ENCODE measurements at places on chromosomes 11 and 22.

- no peak for DNase-seq
Observed at GRCh38 chr11:120746376-120746775, 234.8 kb downstream of the GRIK4 start.

- peak; percentile 32 for DNase-seq
Observed at GRCh38 chr22:39215426-39216142, 29.2 kb downstream of the PDGFB start.

- no peak for DNase-seq
Observed at GRCh38 chr11:16981651-16982194, 32.5 kb downstream of the PLEKHA7 start.

DNA sequence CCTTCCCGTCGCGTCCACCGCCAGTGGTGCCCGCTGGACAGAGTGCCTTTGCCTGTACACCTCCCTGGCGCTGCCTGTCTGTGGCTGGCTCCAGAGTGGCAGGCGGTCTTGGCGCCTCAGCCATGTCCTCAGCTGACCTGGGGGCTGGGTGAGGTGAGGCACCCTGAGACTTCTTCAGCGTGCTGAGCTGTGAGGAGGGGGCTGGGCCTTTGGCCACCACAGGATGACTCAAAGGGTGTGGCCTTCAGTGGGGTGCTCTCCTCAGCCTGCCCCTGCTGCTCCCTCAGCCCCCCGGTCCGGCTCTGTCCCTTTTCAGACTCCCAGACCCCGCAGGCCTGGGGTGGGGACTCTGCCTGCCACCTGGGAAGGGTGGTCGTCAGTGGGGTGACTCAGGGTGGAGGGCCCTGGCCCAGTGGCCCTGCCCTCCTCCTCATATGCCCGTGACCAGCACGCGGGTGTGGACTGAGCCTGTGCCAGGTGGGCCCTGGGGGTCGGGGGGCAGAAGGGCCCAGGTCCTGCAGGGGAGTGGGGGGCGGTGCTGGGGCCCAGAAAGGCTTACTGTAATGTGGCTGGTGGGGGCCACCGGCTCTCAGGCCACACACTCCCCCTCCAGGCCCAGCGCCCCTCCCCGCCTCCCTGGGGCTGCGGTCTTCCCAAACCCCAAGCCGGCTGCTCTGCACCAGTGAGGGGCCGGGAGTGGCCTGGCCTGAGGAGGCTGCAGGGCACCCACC lies 15.9 kb downstream of the CRELD2 start:
- DNase-seq, result peak; percentile 26

DNA sequence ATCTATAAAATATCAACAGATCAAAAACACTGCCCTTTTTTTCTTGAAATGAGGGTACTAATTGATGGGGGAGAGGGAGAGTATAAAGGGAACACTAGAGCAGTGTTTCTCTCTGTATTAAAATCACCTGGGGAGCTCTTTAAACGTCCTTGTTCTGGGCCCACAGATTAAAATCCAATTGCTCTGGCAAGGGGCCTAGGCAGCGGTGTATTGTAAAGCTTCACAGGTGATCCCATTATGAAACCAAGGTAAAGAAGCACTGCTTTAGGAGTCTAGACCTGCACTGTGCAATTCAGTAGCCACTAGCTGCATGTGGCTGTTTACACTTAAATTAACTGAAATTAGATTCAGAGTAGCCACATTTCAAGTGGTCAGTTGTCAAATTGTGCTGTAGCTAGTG lies 3.0 kb downstream of the AQP11 start:
- no peak for DNase-seq

DNA sequence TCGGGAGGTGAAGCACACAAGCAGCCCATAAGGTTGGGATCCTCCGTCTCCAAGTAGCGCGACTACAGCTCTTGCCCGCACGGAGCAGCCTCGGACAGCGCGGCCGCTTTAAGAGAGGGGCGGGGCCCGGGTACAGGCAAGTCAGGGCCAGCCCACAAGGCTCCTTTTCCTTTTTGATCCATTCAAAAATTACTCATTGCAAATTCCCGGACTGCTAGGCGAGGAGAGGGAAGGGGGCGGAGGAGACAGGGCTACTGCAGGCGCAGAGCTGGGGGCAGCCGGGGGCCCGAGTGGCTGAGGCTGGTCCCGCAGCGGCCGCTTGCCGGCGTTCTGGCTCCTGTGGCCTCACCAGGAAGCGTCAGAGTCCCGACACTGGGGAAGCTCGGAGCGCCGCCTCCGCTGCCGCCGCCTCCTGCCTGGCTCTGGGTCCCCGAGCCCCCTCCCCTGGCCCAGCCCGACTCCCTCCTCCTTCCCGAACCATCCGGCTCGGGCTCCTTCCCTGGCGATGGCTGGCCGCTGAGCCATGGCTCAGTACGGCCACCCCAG lies at the start of gene UBASH3B:
Gene UBASH3B, plus strand, starts transcription at position 196 of the 546 bp plus-strand sequence. Its CDS starts 328 bp downstream, at position 524.
- DNase-seq, result peak; percentile 62

DNA sequence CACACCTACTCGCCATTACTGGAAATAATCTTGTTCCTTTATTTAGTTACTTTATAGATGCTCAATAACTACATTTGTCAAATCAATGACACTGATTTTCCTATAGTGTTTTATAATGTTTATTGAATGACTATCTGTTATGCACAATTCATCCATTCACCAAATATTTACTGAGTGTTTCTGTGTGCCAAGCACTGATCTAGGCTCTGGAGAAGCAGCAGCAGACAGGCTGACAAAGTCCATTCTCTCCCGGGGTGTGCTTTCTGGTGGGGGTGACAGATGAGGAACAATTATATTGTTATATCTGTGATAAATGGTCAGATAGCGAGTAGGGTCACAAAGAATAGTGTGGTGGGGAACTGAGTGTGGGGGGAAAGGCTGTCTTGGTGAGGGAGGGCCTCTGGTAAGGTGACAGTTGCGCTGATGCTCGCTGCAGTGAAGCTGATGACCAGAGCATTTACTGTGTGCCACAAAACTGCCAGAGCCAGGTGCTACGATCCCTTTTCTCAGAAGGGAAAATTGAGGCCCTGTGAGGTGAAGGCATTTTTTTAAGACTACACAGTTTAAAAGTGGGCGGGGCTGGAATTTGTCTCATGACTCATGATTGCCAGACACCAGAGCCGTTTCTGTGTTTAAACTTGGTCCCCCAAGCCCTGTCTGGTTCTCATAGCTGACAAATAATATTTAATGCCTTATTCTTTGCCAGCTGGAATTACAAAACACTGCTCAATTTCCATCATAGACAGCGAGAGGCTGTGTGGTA lies 10.2 kb downstream of the PACS1 start:
- DNase-seq, result peak; percentile 83
